ENCODE measurements at places on chromosomes 4 and X. TPM values are rescaled to one million over a fixed set of nuclear protein-coding genes. Genes with fewer than 3 reads are reported as not detected.

The NDP gene
- total RNA-seq: 1.2 TPM

The SSX4B gene
- not detected for total RNA-seq

The SPANXB1 gene
- not detected for total RNA-seq

The OPHN1 gene
- 7.6 TPM for total RNA-seq

The MAGED4 gene
- 7.0 TPM for total RNA-seq

The PRKG2 gene
- not detected for total RNA-seq

The SLC25A6 gene
- 283 TPM for total RNA-seq

The CABS1 gene
- not detected for total RNA-seq

The DDIT4L gene
- 17.0 TPM for total RNA-seq

The CCSER1 gene
- 2.2 TPM for total RNA-seq

The GABRB1 gene
- total RNA-seq: not detected

The RTL3 gene
- total RNA-seq: not detected

The SULT1B1 gene
- total RNA-seq: 150 TPM

The TEX13D gene
- total RNA-seq: not detected

The SPACA5 gene
- total RNA-seq: not detected

The ETDB gene
- not detected for total RNA-seq

The ZNF157 gene
- under 0.01 TPM for total RNA-seq

The VSIG1 gene
- total RNA-seq: 2.4 TPM

The ARX gene
- total RNA-seq: not detected

The POU3F4 gene
- total RNA-seq: not detected

The CLCN4 gene
- 13.0 TPM for total RNA-seq

The MSX1 gene
- total RNA-seq: 5.5 TPM

The MUC7 gene
- total RNA-seq: not detected

The ZDHHC15 gene
- total RNA-seq: 0.14 TPM

The SMIM10 gene
- 2.0 TPM for total RNA-seq

The TMSB15C gene
- total RNA-seq: 7.3 TPM

The LRIT3 gene
- total RNA-seq: 0.07 TPM

The ARHGEF6 gene
- total RNA-seq: 4.4 TPM

The UGT2A3 gene
- not detected for total RNA-seq

The SLC16A2 gene
- 1.5 TPM for total RNA-seq

The UGT2B15 gene
- not detected for total RNA-seq

The CPXCR1 gene
- not detected for total RNA-seq

All from thoracic aorta endothelial cell (primary cell).